ENCODE measurements at places on chromosomes 5 and 9.
A peak's percentile ranks its signal among the peaks of the same experiment; 100 is the strongest.

DNA sequence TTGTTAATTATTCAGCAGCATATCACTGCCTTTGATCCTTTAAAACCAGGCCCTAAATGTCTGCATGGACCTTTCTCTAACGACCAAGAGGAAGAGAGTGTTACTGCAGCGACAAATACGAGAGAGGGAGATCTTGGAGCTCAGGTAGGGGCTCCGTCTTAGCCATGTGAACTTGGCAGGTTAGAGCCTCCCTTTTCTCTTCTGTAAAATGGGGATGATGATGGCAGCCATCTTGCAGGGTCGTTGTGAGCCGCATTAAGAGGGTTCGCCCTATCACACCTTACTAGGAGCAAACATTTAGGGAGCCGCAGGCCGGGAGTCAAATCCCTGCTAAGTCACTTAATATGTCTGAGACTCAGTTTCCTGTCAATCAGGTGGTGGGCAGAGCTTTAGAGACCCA, 1.6 kb downstream of the ENG start:
- no peak for DNase-seq

DNA sequence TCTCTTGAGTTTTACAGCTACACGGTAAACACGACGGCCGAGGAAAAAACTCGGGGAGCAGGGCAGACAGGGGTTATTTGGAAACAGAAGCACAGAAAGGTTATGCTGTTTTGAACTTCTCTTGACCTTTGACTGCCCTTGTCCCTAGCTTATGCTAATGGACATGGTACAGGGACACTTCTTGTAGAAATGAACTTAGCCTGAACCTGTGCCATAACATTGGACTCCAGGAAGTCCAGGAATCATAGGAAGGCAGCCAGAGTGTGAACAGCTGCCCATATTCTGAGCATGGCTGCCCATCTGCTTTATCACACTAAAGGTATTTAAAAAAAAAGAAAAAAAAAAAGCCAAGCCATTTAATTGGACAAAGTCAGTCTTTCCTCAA, 46.1 kb downstream of the NR6A1 start:
- DNase-seq = no peak

DNA sequence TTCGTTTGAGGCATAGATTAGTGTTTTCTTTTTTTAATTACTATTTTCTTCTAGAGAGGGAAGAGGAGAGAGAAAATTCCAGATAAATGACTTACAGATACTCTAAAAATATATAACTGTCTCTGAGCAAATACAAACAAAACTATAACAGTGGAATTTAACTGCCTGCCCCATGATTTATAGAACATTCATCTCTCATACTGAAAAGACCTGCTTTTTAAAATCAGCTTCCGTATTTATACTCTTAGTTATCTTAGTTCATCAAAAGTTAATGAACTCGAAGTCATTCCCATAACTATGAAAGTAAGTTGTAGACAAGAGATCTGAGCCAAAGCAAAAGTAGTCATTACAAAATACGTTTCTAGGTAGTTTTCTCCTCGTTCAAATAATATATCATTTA, 123.8 kb upstream of the DMRT1 start:
- no peak for DNase-seq

GRCh38 chr9:114121227-114122135, 22.4 kb upstream of the KIF12 start:
- DNase-seq = no peak

GRCh38 chr9:17081814-17082213, 53.0 kb upstream of the CNTLN start:
- DNase-seq = no peak

DNA sequence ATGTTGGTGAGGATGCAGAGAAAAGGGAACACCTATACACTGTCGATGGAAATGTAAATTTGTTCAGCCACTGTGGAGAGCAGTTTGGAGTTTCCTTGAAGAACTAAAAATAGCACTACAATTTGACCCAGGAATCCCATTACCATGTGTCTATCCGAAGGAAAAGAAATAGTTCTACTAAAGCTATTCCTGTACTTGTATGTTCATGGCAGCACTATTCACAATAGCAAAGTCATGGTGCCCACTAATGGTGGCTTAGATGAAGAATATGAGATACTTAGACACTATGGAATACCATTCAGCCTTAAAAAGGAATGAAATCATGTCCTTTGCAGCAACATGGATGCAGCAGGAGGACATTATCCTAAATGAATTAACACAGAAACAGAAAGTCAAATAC, 50.2 kb upstream of the CAST start:
- DNase-seq = no peak

GRCh38 chr5:54996466-54996865, 11.1 kb upstream of the ESM1 start:
- DNase-seq = no peak

GRCh38 chr9:98971168-98971914, 27.6 kb downstream of the COL15A1 start:
- DNase-seq = peak; percentile 28

GRCh38 chr9:136497916-136498695, 15.3 kb upstream of the SEC16A start:
- DNase-seq = no peak

DNA sequence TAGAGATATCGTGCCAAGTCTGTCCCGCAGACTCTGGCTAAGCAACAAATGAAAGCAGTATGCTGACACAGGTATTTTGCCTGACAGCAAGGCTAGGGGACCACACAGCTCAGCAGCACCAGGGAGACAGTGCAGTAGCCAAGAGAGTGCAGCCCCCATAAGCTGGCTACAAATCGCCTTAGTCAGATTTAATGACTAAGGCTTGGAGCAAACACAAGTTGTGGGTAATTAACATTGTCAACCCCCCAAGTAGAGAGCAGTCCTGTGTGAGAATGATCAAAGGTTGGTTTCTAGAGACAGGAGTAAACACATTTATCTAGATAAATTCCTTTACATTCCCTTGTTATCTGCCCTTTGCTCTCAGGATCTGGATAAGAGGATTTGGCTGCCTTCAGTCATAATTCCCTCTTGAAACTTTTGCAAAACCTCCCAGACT, 1434.5 kb upstream of the CDH6 start:
- DNase-seq = peak; percentile 21

DNA sequence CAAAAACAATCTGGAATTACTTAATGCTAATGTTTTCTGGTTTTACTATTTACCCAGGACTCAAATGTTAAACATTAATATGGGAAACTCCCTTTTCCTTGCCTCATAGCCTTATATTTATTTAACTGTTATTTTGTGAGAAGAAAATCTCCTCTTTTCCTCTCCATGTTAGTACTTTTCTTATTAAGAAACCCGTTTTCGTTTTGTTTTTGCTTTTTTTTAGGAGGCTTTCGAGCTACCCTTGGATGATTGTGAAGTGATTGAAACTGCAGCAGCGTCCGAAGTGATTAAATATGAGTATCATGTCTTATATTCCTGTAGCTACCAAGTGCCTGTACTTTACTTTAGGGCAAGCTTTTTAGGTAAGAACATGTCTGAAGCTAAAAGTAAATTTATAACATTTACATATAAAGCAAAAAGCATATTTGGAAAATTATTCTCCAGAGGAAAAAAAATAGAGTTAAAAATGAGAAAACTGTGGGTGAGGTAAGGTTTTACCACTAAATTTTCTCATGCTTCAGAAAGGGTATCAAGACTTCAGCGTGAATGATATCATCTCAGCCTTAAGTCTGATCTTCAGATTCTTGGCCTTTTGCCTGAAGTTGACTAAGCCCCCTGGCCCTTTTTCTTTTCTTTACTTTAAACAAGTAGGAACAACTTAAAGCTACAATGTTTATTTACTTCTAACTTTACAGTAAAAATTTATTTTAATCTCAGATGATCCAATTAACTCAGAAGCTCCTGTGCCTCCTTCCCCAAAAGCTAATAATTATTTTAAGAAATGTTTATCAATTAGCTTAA, 113.8 kb downstream of the RPS23 start:
- DNase-seq = no peak

DNA sequence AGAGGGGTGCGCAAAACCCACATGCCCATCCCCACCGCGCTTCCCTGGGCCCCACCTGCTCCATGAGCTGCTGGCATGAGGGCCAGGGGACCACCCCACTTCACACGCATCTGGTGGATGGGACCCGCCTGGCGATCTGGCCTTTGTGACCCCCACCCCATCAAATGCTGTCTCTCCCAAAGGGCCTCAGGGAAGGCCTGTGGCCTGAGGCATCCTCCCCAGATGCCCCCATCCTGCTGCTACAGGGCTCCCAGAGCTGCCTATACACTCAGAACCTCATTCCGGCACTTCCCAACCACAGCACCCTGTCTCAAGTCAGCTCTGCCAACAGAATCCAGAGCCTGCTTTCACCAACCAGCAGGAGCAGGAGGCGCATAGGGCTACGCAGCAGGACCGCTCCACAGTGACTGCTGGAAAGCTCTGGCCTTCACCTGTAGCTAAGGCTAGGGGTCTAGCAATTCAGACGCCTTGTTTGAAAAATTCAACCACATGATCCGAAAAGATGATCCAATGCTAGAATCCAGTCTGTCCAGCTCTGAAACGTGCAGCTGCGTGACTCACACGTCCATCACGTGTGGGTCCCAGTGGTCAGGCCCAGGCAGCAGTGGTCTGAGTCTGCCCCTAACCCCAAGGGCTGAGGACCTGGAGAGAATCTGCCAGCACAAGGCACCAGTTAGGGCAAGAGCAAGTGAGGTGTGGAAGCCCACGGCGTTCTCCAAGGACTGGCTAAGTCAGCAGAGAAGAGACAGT, 1.4 kb upstream of the SNAPC4 start:
- DNase-seq = no peak

DNA sequence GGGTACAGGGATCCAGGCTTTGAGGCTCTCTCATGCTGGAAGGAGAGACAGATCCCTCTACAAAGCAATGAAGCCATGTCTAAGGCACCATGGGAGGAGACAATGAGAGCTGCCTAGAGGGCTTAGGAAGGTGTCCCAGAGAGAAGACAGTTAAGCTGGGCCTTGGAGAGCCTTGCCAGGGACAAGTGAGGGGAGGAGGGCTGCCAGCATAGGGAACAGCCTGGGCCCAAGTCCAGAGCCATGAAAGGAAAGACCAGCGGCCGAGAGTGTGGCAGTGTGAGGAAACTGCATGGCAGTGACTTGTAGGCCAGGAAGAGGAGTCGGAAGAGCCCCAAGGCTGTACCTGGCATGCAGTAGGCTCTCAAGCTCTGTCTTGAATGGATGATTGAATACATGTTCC, 88.5 kb downstream of the PSD2 start:
- no peak for DNase-seq

DNA sequence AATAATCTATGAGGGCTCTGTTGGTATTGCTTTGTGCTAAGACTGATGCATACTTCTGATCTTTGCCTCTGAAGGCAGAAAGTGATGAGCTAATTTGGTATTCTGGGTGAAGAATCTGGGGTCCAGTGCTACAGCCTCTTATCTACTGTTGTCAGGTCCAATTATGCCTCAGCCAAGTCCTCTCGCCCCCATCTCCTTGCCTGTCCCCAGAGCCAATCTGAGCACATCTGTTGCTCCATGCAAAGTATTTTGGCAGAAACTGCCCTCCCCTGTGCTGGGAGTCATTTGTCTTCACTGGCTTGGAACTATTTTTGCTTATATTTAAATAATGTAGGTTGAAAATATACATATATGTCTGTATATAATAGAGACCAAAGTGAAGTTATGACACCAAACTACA, 23.4 kb downstream of the LSM11 start:
- no peak for DNase-seq

- DNase-seq = no peak
These were observed 72.4 kb upstream of the GNAQ start for GRCh38 chr9:78103971-78104433.

DNA sequence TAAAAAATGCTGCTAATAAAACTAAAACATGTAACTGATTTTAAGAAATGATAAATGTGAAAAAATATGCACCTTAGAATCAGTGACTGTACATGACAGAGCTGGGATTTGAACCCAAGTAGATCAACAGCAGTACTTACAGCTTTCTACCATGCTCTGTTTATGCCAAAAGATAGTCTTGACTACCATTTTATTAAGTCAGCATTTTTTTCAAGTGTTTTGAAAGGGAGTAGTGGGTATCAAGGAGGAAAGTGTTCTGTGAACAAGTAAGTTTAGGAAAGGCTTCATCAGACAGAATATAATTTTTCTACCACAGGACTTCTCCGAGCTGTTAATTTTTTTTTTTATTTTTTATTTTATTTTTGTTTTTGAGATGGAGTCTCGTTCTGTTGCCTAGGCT, 180.4 kb upstream of the GLRA1 start:
- DNase-seq = no peak

GRCh38 chr9:109442716-109443115, 55.4 kb downstream of the PTPN3 start:
- no peak for DNase-seq

- DNase-seq = no peak
These were observed 48.5 kb downstream of the SIL1 start for GRCh38 chr5:139149477-139150199.

DNA sequence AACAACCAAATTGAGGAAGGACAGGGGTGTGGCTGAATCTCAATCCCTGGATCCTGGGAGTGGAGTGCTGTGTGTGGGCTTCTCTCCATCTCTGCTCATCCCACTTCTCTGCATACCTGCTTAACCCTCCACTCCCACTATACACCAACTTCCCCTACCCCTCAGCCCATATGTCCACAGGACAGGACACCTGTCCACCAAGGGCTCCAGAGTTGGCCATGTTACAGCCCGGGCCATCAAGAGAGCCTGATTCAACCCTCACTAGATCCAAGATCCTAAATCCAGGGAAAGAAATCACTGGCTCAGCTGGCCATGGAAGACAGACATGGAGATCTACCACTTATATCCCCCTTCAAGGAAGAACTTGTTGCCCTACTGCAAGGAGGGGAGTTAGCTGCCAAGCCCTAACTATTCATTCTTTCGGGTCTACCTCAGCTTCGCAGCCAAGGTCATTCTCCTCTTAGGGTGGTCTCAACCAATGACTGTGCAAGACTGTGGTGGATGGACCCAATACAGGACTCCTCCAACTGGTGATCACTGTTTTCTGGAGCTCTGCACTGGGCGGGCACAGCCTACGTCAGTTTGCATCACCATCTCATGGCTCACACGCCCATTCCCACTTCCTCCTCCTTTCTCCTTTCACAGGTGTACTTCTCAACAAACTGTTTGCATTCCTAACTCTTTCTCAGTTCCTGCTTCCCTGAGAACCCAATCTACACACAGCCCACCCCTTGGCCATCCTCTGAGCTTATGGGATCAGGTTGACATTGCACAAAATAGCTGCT, 53.7 kb upstream of the ZBTB43 start:
- DNase-seq = no peak

GRCh38 chr9:131668057-131668438, 71.8 kb downstream of the RAPGEF1 start:
- DNase-seq = no peak

GRCh38 chr5:158899792-158900191, 199.9 kb downstream of the EBF1 start:
- no peak for DNase-seq

DNA sequence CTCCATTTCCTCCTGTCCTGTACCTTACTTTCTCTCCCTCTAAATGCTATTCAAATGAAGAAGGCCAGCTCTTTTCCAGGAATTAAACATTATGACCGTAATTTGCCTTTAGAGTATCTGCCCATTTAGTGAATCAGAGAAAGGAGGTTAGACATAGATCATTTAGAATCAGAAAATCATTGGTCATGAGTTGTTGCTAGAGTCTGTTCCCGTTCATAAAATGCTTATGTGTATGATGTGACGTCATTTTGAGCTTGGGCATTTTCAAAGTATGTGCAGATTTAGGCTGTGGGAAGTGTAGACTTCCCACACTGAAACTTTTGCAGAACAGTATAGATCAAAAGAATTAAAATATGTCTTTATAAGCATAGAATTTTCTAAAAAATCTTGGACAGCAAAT, 163.0 kb downstream of the ALDH1A1 start:
- DNase-seq = no peak

Data from SHP77 (cell line).